Stimulated activated CD8-positive, alpha-beta memory T cell treated with anti-CD3 and anti-CD28 coated beads, Interleukin-7, amount 100 ng/mL, for 1 hour (primary cell): ENCODE measurements at places on chromosomes 7 and 10.
A peak's percentile ranks its signal among the peaks of the same experiment; 100 is the strongest.

DNA sequence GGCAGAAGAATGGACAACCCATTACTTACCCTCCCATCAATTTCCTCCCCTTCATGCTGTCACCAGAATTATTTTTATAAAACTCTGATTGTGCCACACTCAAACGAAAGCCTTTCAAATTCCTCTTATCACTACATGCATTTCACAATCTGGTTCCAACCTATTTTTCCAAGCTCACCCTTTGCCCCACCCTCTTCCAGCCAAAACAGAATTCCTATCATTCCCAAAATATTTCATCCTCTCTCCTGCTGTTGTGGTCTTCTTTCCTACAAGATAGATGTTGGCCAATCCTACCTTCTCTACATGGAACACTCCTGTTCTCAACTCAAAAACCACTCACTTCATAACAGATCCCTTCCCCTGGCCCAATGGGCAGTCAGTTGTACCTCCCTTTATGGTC, 111.5 kb downstream of the ELAPOR2 start:
- DNase-seq, result no peak

DNA sequence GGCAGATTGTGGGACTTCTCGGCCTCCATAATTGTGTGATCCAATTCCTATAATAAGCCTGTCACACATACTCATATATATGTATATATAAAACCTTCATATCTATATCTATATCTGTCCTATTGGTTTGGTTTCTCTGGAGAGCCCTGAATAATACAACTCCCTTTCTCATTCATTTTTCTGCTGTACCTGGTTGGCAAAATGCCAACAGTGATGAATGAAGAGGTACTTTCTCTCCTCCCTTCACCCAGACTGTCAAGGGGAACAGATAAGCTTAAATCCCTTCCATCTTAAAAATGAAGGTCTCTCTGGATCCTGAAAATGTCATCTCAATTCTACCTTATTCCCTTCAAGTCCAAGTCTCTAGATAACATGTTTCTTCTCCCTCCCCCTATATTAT, 60.3 kb upstream of the FOXP2 start:
- DNase-seq, result no peak

DNA sequence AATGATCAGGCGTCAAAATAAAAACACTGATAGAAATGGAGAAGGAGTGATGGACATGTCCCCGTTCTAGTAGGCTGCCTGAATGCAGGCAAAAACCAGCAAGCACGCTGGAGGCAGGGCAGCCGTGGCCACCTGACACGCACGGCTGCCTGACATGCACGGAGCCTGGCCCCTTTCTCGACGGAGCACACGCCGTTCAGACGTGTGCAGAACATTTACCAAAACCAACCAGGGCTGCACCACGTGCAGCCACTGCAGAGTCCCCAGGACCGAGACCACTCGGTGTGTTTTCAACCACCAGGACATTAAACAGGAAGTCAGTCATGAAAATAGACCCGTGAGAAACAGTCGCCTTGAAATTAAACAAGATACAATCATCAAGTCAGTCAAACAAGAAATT, 61.9 kb upstream of the NKX6-2 start:
- no peak for DNase-seq

- DNase-seq, result no peak
Measured at GRCh38 chr7:29265208-29265923, 70.8 kb downstream of the CHN2 start.

DNA sequence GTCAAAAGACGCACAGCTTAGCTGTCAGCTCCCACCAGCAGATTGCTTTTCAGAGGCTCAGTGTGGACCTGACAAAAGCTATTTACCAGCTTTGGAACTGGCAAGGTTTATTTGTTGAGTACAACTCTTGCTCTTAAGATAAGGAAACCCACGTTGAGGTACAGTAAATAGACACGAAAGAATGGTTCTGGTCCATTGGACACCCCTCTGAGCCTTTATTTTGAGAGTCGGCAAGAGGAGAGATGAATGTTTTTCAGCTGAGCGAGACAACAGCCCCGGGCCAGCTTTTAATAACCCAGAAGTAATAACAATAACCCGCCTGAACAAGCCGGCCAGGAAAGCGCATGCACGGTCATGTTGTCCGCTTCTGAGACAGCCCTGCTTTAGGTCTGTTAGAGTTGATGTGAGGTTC, 49.0 kb downstream of the WNT2 start:
- no peak for DNase-seq

- no peak for DNase-seq
Measured at GRCh38 chr7:32070051-32070405, 179 bp downstream of the PDE1C start.

GRCh38 chr7:106655703-106656498, 5.1 kb downstream of the CCDC71L start:
- DNase-seq, result no peak

DNA sequence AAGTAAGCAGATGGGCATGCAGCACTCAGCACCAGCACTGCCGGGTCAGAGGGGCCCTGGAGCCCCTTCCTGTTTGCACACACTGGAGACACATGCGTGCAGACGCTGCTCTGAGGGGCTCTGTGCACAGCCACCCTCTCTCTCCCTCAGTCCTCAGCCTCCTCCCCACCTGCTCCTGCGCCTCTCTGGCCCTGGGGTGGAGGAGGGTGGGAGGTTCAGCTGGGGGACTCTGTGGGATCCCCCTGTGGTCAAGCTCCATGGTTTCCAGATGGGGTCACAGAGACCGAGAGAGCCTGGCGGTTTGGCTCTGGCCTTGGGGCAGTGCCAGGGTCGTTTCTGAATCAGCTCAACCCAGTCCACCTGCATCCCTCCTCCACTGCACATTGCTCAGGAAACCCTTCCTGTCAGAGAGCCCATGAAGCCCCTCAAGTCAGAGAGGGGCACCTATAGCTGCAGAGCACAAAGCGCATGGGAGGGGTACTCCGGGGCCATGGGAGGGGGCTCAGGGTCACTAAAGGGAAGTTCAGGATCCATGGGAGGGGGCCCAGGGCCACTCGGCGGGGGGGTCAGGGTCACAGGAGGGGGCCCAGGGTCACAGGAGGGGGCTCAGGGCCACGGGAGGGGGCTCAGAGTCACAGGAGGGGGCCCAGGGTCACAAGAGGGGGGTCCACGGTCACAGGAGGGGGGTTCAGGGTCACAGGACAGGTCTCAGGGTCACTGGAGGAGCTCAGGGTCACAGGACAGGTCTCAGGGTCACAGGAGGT, 161.7 kb downstream of the ADARB2 start:
- no peak for DNase-seq

- no peak for DNase-seq
Measured at GRCh38 chr10:109418795-109419194, 504.5 kb downstream of the XPNPEP1 start.

DNA sequence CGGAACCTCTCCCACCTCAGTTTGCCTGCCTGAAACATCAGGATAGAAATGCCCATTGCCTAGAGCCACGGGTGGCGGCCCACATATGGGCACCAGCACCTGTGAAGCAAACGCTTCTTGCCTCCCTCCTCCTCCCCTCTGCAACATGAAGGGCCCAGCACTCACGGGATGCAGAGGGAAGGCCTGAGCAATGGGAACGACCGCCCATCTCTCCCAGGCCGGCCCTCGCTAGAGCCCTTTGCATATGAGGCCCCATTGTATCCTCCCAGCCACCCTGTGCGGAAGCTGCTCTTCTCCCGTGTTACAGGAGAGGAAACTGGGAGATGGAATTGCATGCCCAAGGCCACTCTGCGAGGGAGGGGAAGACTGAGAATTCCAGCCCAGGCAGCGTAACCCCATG, 88.2 kb downstream of the RGS10 start:
- no peak for DNase-seq

DNA sequence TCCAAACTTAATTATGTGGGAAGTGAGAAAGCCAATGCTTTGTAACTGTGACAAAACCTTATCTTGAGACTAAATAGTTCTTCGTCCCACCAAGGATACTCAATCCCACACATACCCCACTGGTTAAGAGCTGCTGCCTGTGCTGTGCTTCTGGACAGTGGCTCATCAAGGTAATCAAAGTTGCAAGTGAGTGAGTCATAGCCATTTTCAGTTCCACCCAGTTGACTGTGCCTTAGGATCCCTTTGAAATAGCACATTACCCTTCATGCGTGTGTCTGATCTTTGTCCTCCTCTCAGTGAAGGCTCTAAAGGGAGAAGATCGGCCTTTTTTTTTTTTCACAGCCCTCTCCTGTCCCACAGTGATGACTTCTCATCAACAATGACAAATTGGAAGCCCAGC, 706.0 kb upstream of the AUTS2 start:
- DNase-seq, result no peak

- no peak for DNase-seq
Measured at GRCh38 chr7:92840316-92840715, 3.9 kb upstream of the CDK6 start.

DNA sequence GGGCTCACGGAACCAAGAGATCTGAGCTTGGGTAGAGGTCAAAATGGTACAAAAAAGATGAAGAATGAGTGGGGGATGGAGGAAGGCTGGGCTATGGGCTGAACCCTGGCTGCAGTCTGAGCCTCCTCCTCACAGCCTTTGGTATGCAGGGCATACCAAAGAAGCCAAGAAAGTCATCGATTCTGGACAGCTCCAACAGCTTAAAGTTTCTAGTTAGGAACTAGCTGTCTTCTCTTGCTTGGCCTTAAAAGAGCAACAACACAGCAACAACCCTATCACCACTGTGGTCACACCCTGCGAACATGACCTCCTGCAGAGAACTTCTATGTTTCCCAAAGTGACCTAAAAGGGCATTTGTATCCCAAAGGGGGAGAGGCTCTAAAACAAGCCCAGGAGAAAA, 126.1 kb upstream of the EFCAB10 start:
- no peak for DNase-seq

DNA sequence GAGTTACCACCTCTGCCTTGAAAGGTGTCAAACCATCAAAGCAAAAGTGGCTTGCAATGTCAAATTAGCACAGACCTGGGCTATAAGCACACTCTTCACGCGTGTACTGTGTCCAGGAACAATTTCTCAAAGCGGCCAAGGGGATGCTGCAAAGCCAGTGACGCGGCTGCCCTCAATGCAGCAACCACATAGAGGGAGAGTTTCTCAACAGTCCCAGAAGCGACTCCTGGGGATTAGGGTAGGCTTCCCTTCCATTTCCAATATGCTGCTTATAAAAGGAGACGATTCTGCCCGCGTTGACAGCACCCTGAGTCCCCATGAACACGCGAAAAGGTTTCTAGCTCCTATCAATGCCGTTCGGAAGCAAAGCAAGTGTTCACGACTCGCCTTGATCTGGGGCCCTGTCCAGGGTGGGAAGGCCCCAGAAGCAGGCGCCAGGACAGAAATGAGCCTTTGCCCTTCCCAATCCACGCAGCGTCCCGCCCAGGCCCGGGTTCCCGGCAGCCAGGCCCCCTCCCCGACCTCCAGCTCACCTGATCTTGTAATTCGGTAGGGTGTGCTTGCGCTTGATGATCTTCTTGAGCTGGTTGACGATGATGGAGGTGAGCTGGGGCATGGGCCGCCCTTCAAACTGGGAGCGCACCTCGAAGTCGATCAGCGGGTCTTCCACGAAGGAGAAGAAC, 1.3 kb downstream of the PDZD8 start:
- peak; percentile 16 for DNase-seq
